ENCODE measurements at places on chromosomes 16 and 17.

DNA sequence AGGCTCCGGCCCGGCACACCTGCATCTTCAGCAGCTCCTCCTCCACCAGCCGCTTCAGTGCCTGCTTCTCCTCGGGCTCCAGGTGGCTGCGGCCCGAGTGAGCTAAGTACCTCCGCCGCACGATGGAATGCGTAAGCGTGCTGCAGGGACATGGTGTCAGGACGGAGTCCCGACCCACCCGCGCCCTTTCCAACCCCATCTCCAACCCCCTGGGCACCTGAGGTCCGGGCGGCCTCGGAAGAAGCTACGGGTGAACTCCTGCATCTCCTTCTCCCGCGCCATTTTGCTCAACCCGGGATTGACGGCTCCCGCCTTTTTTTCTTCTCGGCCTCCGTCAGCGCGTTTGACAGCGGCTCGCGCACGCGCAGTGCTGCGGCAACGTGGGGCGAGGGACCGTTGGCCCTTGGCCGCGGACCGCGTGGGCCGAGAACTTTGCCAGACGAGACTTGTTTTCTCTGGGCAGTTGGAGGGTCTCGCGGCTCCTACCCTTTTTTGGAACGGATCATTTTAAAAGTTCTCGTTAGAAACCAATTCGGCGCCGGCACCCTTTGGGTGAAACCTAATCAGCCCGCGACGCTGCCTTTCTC lies at the start of gene HIRIP3:
Gene HIRIP3, minus strand, starts transcription at position 294 of the 587 bp plus-strand sequence. Its CDS starts 12 bp downstream, at position 282.
- DNase-seq = peak; percentile 82

GRCh38 chr16:57446531-57447185 lies 527 bp downstream of the CIAPIN1 start:
- DNase-seq = peak; percentile 37

GRCh38 chr17:45425125-45425983 lies 7.3 kb downstream of the ARHGAP27 start:
- DNase-seq = peak; percentile 79

- no peak for DNase-seq
These were observed 2.9 kb downstream of the ASGR1 start for GRCh38 chr17:7176107-7176840.

- no peak for DNase-seq
These were observed 47.8 kb downstream of the NFAT5 start for GRCh38 chr16:69613378-69614154.

DNA sequence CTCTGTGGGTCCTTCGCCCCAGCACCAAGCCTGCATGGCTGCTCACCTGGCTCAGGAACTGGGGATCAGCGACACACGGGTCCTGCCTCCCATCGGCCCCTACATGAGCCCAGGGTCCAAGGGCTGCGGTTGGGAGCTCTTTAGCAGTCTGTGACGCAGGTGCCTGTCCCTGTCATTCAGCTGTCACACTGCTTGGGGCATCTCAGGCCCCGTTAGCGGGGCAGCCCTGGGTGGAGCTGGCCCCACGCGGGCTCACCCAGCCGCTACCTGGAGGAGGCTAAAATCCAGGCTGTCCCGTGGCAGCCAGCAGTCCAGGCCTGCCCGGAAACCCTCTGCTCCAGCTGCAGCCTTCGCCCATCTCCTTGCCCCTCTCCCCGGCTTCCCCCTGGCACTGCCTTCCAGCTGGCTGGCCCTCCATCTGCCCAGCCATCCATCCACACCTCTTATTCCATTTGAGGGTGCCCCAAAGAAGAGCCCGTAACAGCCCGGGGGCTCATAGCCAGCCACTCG lies 3.3 kb downstream of the GCGR start:
- DNase-seq = no peak

DNA sequence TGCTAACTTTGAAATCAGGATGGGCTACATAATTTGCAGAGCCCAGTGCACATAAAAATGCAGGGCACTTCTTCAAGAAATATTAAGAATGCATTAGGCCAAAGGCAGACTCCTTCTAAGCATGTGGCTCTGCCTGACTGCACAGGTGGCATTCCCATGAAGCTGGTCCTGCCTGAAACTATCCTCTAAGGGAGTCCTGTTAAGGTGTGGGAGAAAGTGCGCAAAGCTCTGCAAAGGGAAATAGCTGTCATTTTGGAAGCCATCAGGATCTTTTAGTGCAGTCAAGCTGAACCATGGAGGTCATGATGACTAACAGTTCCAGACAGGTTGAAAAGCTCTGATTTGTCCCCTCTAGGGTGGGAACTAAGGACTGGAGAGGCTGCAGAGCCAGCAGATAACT lies 41.9 kb upstream of the CRHR1 start:
- no peak for DNase-seq

DNA sequence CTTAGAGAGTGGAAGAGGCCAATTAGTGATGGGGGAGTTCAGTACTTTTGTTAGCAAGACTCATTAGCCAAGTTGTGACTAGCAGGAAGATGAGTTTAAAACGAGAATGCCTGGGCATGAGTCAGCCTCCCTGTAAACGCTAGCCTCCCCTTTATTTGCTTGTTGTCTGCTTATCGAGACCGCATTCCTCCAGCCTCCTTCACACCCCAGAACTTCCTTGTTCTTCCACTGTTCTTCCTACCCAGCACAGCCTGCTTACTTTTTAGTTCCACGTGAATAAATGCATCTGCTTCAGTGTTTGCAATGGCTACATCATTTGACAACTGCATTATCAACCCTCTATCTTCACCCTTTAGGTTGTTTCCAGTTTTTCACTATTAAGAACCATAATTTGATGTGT lies 20.2 kb upstream of the OR3A1 start:
- no peak for DNase-seq

GRCh38 chr16:72921620-72922019 lies 126.3 kb downstream of the ZFHX3 start:
- DNase-seq = no peak

DNA sequence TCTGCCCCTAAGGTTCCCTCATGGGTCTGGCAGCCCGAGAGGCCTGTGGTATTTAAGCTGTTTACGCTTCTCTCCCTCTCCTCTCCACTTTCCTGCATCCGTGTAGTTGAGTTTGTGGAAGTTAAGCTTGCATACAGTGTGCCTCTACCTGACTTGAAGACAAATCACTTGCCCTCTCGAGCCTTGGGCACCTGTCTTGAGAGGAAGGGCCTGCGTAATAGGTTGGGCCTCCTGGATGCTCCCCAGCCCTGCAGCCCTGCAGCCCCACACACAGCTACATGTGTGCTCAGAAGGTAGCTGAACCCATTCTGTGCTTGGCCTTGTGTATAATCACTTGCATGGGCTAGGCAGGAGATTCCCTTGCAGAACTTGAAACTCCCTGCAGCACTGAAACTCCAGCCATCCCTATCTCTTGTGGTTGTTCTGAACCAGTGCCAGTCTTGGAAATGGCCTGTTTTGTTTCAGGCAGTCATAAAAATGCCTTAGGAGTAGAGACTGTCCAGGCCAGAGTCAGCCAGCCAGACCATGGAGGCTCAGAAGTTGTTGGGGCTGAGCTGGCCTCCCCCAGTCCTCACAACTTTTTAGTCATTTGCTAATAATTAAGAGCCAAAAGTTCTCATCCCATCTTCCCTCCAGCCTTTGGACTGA lies 134.6 kb downstream of the CLEC16A start:
- no peak for DNase-seq

- DNase-seq = no peak
These were observed 27.4 kb downstream of the GRB7 start for GRCh38 chr17:39765175-39765574.

GRCh38 chr17:55731586-55732250 lies 9.1 kb upstream of the TMEM100 start:
- no peak for DNase-seq

- DNase-seq = no peak
These were observed 9.7 kb upstream of the HOXB2 start for GRCh38 chr17:48554412-48555257.

GRCh38 chr17:57879437-57880085 lies 29.7 kb upstream of the MRPS23 start:
- no peak for DNase-seq

GRCh38 chr17:17872547-17873345 lies 36.0 kb upstream of the SREBF1 start:
- DNase-seq = no peak

DNA sequence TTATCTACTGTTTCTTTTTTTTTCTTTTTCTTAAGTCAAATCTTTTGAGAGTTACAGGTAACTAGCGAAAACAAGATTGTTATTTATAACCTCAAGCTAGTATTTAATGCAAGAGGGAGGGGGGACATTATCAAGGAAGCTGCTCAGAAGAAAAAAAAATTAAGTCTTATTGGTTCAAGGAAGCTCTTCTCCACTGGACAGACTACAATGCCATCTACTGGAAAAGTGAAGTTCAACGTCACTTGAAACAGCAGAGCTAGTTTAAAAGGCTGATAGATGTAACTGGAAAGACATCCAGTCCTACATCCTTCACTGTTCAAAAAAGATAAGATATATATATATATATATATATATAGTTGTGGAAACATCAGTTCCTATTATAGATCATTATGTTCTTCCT lies 418.0 kb upstream of the PSMD7 start:
- no peak for DNase-seq

DNA sequence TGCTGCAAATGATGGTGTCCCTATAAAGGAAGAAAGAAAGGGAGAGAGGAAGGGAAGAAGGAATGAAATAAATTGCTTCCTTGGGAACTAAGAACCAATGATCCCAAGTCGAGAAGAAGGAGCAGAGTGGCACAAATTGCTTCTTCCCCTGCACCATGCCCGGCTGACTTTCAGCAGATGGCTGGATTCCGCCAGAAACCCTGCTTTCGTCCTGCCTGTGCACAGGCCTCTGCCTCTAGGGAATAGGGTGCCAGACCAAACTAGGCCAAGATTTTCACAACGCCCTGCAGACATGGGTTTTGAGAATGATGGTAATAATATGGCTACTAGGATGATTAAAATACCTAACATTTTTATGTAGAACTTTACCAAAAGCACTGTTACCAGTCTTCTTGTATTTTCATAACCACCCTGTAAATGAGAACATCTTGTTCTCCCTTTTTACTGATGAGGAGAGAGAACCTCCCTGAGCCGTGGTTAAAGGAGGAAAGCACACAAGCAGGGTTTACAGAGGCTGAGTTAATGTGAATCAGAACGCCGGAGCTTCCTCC lies 122.1 kb upstream of the HSBP1 start:
- DNase-seq = no peak

- DNase-seq = no peak
These were observed 3.7 kb downstream of the ACSF3 start for GRCh38 chr16:89097392-89097772.

GRCh38 chr17:82323514-82324234 lies 6.3 kb upstream of the CD7 start:
- DNase-seq = no peak

DNA sequence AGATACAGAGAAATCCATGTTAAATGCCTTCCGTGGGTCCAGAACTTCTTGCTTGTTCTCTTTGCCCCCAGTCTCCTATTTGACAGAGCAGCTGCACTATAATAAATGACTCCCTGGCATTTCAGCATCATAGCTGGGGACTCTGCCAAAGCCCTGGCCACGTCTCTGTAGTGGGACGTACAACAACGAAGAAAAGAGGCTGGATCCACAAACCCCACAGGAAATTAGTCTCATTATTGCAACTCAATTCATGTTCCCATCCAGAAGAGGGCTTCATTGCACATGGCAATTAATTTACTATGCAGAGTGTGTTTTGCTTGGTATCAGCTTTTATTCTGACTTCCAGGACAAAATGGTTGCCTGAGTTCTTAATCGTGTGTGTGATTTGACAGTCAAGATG lies 121.3 kb downstream of the CDH13 start:
- no peak for DNase-seq

DNA sequence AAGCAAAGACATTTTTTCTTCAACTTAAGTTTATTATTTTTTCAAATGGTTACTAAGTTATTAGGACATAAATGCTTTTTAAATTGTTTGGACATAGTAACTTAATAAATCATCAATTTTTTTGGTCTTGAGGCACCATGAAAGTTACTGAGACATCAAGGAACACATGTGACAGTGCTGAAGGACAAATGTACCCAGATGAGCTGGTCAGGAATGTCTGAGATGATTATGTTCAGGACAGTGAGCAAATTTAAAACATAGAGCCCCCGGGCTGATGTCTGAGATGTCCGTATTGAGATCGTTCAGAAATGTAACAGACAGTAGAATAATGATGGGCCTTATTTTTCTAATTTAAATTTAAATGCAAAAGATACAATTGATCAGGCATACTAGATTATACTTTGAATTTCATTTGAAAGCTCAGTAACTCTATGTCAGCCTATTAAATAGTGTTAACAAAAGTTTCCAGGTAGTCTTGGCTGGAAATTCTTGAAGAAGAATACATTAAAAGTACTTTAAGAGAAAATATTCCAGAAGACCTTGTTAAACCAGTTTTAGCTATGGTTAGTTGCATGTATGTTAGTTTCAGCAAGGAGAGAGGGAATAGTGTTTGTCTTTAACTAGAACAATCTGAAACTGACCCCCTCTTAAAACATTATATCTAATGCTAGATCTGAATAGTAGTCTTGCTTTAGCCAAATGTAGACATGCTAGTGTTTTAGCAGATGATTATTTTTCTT lies 36.4 kb downstream of the SEC14L1 start:
- no peak for DNase-seq

- DNase-seq = no peak
These were observed 8.4 kb downstream of the TMEM95 start for GRCh38 chr17:7363311-7363710.

DNA sequence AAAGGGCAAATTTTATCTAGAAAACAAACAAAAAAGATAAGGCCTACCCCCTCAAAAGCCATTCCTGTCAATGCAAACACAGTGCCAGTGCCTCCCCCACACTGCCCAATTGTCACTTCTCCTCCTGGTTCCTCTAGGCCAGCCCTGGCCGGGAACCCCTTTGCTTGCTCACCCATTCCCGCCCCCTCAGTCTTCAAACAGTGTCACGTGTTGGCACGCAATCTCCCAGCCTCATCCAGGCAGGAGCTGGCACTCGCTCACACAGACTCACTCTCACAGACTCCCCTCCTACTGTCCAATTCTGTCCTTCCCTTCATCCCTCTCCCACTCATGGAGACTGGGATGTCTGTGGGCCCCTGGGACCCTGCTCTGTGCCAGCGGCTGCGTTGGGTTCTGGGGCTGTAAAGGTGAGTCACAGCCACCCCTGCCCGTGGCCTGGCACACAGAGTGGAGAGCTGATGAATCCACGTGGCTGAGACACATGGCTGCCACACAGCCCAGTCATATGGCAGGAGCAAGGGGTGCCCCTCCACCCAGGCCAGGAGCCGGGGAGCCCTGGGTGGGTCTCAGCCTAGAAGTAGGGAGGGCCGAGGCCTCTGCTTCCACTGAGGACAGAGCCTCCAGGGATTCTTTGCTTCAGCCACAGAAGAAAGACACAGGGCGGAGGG lies 54.8 kb downstream of the VAC14 start:
- peak; percentile 49 for DNase-seq

- DNase-seq = no peak
These were observed 284.5 kb downstream of the MAF start for GRCh38 chr16:79316004-79316458.

DNA sequence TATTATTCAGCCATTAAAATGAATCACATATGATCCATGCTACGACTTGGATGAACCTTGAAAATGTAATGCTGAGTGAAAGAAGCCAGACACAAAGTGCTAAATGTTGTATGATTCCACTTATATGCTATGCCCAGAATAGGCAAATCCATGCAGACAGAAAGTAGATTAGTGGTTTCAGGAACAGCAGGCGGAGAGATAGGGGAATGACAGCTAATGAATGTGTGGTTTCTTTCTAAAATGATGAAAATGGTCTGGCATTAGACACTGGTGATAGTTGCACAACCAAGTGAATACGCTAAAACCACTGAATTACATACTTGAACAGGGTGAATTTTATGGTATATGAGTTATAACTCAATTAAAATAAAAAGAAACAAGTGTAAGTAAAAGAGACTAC lies 121.8 kb upstream of the NOG start:
- DNase-seq = no peak

Data from T1000 (cell line).